GF-D8 (cell line): ENCODE measurements at places on chromosomes 4 and X.

DNA sequence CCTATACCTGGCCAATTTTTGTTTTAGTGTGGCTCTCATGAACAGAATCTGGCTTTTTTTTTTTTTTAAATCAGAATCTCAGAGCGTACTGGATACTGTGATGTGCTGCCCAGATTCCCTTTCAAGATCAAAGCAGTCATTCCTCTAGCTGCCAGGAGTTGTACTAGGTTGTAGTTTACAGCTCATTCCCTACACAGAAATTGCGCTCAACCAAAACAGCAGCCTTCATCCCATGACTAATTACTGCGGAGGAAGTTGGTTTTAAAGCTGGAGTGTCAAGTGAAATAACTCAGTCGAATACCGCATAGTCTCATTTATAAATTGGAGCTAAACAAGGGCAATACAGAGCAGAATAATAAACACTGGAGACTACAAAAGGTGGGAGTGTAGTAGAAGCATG is 12.2 kb upstream of the TMPRSS11B start:
- DNase-seq = no peak

GRCh38 chr4:142566243-142566642 is 279.9 kb downstream of the INPP4B start:
- no peak for DNase-seq

DNA sequence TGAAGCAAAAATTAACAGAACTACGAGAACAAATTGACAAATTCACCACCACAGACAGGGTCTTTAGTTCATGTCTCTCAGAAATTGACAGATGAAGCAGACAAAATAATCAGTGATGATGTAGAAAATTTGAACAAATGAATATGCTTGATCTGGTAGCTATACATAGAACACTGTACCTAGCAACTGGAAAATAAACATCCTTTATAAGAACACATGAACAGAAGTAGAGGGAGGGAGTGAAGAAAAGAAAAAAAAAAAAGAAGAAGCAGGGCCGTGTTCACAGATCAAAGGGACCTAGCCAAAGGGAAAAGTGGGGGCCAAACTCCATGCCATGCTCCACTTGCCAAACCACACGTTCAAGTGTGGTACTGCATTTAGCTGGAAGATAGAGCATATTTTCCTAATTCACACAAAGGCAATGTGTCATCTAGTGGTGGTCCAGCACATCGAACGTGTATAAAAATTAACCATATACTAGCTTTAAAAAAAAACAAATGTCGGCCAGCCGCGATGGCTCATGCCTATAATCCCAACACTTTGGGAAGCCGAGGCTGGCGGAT is 5.6 kb upstream of the THOC2 start:
- no peak for DNase-seq

DNA sequence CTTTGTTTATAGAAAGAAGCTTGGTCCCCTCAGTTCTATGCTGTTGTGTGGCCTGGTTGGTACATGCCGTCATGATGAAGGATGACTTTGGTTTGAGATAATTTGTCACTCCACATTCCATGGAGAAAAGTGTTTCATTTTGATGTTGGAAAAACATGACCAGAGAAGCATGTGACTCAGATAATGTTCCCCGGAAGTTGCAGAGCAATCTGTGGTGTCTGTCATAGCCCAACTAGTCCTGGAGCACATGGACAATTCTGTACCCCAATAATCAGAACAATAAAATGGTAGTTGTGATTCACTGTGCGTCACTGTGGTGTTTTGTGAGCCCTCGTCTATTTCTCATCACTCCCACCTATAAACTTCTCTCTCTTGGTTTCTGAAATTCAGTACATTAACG is 85.1 kb downstream of the PDK3 start:
- no peak for DNase-seq

DNA sequence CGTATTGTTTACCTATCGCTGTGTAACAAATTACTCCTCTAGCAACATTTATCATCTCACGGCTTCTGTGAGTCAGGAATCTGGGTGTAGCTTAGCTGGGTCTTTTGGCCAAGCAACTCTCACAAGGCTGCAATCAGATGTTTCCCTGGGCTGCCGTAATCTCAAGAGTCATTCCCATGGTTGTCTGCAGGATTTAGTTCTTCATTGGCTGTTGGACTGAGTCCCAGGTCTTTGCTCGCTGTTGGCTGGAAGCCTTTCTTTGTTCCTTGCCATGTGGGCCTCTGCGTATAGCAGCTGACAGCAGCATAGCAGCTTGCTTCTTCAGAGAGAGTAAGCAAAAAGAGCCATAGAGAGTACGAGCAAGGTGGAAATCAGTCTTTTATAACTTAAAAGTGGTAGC is 16.8 kb downstream of the POLR2B start:
- DNase-seq = no peak

DNA sequence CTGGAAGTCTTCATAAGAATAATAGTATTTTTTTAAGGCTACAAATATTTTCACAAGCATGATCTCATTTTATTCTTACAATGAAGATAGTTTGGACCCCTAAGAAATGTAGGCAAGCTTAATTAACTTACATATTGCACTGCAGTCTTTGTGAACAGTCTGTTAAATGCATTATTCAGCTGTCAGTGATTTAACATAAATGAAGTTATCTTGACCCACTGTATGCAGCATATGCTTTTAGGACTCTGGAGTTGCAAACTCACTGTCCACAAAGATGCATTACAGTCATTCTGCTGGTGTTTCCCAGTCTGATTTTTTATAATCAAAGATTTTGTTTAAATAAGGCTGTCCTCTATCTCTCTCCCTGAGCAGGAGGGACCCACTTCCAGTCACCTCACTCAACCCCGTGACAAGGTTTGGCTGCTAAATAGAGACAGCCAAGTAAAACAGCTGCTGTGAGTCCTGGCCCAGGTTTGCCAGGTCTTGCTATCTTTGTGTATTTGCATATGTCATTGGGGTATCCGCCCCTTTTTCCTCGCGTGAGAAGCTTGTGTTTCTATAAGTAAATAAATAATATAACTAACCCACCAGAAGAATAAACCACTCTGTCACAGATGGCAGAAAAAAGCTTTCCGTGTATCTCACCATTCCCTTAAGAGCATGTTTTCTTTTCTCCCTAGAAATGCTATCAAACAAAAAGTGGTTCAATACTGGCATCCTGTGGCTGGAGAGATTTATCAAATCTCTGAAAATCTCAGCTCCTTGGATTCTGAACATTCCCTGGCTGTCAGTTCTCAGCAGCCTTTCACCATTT is 67.0 kb downstream of the SLC7A11 start:
- no peak for DNase-seq

GRCh38 chr4:7414736-7415510 is 19.8 kb downstream of the PSAPL1 start:
- DNase-seq = no peak

GRCh38 chr4:169286562-169287301 is 16.0 kb upstream of the SH3RF1 start:
- no peak for DNase-seq

- DNase-seq = no peak
Measured at GRCh38 chrX:28609003-28609402, 21.8 kb downstream of the IL1RAPL1 start.

- DNase-seq = no peak
Measured at GRCh38 chrX:151084454-151084853, 91.9 kb upstream of the GPR50 start.

DNA sequence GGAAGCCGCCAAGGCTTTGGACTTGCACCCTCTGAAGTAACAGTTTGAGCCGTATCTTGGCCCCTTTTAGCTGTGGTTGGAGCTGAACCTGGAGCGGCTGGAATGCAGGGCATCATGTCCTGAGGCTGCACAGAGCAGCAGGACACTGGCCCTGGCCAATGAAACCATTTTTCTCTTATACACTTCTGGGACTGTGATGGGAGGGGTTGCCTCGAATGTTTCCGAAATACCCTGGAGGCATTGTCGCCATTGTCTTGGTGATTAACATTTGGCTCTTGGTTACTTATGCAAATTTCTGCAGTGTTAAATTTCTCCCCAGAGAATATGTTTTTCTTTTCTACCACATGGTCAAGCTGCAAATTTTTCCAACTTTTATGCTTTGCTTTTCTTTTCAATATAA is 137.2 kb downstream of the MAGEC1 start:
- DNase-seq = no peak

DNA sequence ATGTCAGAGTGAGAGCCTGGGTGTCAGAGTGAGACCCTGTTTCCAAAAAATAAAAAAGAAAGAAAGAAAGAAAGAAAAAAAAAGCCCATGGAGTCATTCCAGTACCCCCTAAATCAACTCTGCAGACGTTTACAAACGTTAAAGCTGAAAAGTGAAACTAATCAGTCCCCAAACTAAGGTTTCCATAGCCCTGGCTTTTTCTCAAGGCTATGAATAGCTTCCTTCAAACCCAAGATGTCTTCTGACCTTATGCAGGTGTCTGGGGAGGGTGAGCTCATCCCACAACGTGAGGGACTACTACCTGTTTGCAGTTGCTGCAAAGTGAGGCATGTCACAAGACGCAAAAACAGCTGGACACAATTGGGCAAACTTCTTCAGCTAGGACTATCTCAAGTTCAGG is 144.0 kb downstream of the SH3KBP1 start:
- DNase-seq = no peak

DNA sequence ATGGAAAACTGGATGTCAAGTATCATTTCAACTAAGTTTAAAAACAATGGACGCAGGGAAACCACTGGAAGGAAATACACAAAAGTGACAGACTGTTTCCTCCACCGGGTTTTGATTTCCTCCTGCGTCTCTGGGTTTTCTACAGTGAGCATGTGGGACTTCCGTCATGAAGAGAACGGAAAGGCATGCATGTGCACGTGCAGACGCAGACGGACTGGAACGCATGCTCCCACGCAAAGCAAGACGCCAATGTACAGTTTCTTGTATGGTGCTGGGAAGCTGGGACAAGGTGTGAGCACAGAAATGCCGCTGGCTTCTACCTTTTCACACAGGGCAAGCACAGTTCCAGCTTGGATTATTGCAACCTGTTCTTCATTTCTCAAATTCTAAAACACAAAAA is 30.3 kb upstream of the C4orf50 start:
- no peak for DNase-seq
